ENCODE measurements at places on chromosomes 2 and 18. TPM values are rescaled to one million over a fixed set of nuclear protein-coding genes. Genes with fewer than 3 reads are reported as not detected.

Gene CNTNAP5
- not detected for total RNA-seq

Gene EPG5
- 34.2 TPM for total RNA-seq

Gene ST6GAL2
- not detected for total RNA-seq

Gene ITGB1BP1
- total RNA-seq: 44.6 TPM

Gene SNED1
- 39.5 TPM for total RNA-seq

Gene UGT1A10
- total RNA-seq: not detected

Gene UPP2
- not detected for total RNA-seq

Gene GAREM2
- 0.66 TPM for total RNA-seq
